Stimulated activated CD8-positive, alpha-beta memory T cell treated with anti-CD3 and anti-CD28 coated beads, Interleukin-15, amount 100 ng/mL, for 4 hours (primary cell): ENCODE measurements at places on chromosomes 6 and 20.

DNA sequence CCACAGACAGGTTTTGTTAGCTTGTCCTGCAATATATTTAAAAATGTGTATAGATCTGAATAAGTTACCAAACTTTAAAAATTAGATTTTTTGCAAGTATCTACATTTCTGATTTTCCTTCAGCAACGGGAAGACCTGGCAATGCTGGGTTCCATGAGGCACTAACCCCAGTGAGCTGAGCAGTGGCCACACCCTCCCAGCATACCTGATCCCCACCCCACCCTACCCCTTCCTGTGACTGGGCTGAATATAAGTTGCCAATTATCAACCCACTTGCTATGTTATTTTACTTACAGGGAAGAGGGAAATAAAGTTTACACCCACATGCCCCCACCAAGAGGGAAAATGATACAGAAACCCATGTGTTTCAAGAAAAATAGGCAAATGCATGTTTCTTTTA is 70.3 kb upstream of the RALGAPA2 start:
- no peak for DNase-seq

- no peak for DNase-seq
These were observed 38.5 kb downstream of the PANK2 start for GRCh38 chr20:3927486-3928291.

DNA sequence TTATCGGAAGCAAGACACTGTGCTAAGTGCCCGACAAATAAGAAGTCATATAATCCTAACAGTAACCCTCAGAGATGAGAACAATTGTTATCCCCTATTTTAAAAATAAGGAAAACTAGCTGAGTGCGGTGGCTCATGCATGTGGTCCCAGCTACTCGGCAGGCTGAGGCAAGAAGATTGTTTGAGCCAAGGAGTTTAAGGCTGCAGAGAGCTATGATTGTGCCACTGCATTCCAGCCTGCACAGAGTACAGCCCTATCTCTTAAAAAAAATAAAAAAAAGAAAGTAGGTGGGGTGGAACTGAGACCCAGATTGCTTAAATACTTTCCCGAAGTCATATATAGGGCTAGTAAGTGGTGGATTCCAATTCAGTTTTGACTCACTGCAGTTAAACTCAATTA is 84.7 kb downstream of the UST start:
- no peak for DNase-seq

DNA sequence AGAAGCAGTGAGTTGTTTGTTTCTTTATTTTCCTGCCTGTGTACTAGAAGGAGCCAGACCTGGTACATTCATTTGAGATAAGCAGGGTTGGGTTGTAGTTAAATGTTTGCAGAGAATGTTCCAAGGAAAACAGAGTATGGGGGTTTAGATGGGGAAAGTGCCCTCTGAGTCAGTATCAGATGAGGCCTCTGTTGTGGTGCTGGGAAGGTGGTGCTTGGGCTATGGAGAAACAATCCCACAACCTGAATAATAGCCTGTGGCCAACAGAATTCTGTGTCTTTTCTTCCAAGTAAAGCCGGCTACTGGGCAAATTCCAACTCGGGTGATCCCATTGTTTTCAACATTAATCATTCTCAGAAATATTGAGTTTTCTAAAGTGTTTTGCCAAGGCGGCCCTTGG is 109.3 kb downstream of the RNF144B start:
- DNase-seq = no peak

- DNase-seq = no peak
These were observed 17.9 kb downstream of the C6orf15 start for GRCh38 chr6:31094389-31094881.

DNA sequence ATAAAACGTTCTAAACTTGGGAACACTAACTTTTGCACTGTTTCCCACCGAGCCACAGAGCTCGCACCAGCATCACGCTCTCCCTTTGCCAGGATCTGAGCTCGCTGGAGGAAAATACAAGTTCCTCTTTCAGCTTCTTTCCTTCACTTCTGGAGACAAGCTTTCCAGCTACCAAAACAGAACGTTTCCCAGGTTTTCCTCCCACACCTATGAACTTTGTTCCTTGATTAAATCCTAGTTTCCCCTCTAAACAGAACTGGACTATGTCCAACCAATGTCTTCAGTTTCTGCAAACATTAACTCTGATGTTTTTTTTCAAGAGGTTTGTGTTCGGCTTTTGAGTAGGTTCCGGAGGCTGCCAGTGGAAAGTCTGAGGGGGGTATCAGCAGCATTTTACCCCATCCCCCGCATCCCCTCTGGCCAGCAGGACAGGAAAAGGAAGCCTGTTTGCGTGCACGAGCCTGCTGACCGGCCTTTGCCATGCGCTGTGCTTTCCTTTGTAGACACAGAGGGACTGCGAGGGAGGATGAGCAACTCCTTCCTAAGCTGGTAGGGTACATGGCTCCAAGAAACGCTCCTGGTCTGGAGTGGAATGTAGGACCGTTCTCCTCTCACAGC is 135.5 kb downstream of the LY86 start:
- DNase-seq = no peak

DNA sequence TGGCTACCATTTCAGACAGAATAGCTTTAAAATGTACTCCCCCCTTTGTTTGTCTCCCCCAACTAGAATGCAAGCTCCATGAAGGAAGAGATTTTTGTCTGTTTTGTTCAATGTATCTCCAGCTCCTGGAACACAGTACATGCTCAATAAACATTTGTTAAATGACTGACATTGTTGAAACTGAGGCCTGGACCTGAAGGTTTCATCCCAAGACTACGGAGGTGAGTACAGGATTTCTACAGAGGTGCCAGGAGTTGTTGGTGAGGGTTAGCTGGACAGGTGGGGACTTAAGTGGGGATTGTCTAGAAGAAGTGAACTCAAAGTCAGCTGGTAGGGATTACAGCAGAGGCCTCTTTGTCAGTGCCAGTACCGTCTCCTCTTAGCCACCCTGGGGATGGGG is 19.4 kb downstream of the VEGFA start:
- DNase-seq = no peak

GRCh38 chr6:25026723-25027122 is 91.0 kb upstream of the RIPOR2 start:
- DNase-seq = no peak

- DNase-seq = no peak
These were observed 36.9 kb downstream of the ARHGAP18 start for GRCh38 chr6:129672881-129673631.

DNA sequence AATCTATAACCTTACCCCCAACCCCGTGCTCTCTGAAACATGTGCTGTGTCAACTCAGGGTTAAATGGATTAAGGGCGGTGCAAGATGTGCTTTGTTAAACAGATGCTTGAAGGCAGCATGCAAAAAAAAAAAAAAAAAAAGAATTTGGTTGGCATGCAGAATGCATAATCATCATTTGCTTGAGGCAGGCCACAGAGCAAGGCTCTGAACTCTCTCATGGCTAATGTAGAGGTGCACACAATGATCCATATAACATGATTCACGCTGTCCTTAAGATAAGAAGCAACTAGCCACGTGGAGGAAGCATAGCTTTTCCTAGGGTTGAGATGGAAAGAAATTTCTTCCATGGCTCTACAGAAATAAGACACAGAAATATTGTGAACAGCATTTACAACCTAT is 27.6 kb upstream of the RPN2 start:
- DNase-seq = no peak

DNA sequence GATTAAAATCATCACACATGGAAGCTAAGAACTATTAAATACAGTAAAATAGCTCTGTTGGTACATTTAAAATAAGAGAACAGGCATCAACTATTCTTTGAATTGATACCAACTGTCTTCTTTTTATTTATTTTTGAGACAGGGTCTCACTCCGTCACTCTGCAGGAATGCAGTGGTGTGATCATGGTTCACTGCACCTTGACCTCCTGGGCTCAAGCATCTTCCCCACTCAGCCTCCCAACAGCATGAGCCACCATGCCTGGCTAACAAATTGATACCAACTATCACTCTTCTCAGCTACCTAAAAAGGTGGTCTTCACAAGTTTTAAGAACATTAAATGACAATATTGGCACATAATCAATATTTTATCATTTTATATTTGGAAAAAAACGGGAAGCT is 7.8 kb upstream of the PNISR start:
- no peak for DNase-seq

- no peak for DNase-seq
These were observed 765 bp downstream of the IRAK1BP1 start for GRCh38 chr6:78868116-78868515.

- DNase-seq = no peak
These were observed 14.5 kb downstream of the TAF4 start for GRCh38 chr20:62051144-62051543.
